SJCRH30 (cell line): ENCODE measurements at places on chromosomes 13 and 19.

- H3K27me3 ChIP-seq, result no peaks in the 10 kb centered on the region
- H3K27ac ChIP-seq, result peak overlapping the region; percentile 34
Observed at GRCh38 chr19:40799558-40800338, 757 bp downstream of the EGLN2 start.

DNA sequence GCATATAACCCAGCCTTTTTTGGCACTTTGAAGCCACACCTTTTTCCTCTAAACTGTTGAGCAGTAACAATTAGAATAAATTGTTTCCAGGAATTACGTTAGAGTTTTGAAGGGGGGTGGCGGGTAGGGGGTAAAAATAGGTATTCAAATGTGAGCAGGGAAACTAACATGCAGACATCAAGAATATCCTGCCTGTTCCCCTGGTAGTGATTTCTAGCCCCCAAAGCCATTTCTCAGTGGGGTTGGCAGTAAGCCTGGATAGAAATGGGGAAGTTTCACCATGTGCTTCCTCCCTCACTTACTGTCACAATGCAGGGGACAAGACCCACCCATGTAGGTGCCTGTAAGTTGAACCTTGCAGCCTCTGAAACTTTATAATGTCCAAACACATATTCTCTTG, 3.8 kb downstream of the DOCK9 start:
- no peak overlapping the region for H3K27ac ChIP-seq
- no peaks in the 10 kb centered on the region for H3K36me3 ChIP-seq
- H3K27me3 ChIP-seq, result no peaks in the 10 kb centered on the region
- H3K4me1 ChIP-seq, result peaks cover 29% of the 10 kb centered on the region

GRCh38 chr19:30003866-30004265, 61.8 kb downstream of the URI1 start:
- no peaks in the 10 kb centered on the region for H3K27me3 ChIP-seq
- H3K36me3 ChIP-seq, result peaks cover 33% of the 10 kb centered on the region
- no peak overlapping the region for H3K27ac ChIP-seq
- H3K4me1 ChIP-seq, result no peaks in the 10 kb centered on the region
- DNase-seq, result no peak
- no peak overlapping the region for H3K4me3 ChIP-seq

- no peak overlapping the region for H3K27ac ChIP-seq
- no peak for DNase-seq
- no peaks in the 10 kb centered on the region for H3K4me1 ChIP-seq
- no peak overlapping the region for H3K4me3 ChIP-seq
Observed at GRCh38 chr19:36483653-36484052, 5.7 kb downstream of the ZNF566 start.

DNA sequence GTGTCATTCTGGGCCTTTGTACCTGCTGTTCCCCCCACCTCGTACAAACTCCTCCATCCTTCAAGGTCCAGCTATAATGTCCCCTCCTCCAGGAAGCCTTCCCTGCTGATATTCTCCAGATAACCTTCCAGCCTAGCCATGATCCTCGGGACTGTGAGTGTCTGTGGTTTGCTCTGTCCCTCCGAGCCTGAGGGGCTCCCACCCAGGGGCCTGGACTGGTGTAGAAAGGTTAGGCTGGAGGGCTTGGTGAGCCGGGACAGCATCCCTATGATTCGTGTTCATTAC, 2.9 kb upstream of the COMP start:
- H3K4me3 ChIP-seq, result no peak overlapping the region
- H3K27ac ChIP-seq, result no peak overlapping the region
- H3K36me3 ChIP-seq, result no peaks in the 10 kb centered on the region
- no peaks in the 10 kb centered on the region for H3K4me1 ChIP-seq
- peaks cover 23% of the 10 kb centered on the region for H3K27me3 ChIP-seq
- no peak for DNase-seq

DNA sequence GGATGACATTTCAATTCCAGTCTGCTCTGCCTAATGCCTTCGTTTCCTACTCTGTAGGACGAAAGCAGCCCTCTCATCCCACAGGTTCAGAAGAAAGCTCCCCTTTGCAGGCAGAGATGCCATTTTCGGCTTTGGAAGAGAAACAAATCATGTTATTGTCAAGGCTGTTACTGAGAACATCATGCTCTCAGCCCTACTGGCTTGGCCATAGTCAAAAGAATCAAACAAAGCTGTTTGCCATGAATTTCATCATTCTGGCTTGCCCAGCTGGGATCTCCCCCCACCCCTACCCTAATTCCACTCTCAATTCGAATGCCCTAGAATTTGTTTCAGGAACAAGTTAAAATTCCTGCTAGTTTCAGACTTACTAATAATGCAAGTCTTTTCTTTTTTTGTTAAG, 162.3 kb upstream of the SERP2 start:
- no peak overlapping the region for H3K4me3 ChIP-seq
- H3K27me3 ChIP-seq, result 0 out of 2 replicates have a peak, but pooled peaks cover 3% of the 10 kb centered on the region
- no peak overlapping the region for H3K27ac ChIP-seq

DNA sequence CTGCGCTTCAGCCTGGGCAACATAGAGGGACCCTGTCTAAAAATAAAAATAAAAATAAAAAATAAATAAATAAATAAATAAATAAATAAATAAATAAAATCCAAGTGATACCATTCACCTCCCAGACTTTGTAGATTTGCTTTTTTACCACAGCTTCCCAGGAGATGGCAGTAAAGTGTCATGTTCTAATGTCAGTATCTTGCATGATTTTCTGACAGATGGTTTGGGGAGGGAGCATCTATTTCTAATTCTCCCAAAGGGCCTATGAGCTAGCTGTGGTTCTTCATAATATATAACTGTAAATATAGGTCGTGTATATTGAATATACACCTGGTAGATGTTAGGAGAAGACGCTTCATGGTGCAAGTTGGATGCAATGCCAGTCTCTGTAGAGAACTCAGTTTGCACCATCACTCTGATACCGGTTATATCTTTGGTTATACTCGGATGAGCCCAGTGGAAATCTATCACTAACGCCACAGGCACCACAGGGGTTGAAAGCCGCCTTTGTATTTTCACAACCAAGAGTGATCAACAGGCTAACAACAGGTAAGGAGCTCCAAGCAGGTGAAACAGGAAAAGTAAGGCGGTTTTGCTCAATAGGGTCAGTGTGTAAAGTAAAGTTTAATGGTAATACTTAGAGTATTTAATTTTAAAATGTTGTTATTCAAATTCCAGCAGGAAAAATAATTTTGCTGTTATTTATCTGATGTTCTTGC, 13.9 kb downstream of the APLP1 start:
- H3K27me3 ChIP-seq, result no peaks in the 10 kb centered on the region
- peaks cover 2% of the 10 kb centered on the region; the same call in 1 of the 2 replicates for H3K36me3 ChIP-seq
- no peak overlapping the region for H3K27ac ChIP-seq

GRCh38 chr13:30388406-30389283, 33.6 kb upstream of the UBE2L5 start:
- H3K4me1 ChIP-seq, result no peaks in the 10 kb centered on the region
- H3K36me3 ChIP-seq, result no peaks in the 10 kb centered on the region
- no peak overlapping the region for H3K27ac ChIP-seq
- peak; percentile 54 for DNase-seq
- peak overlapping the region; percentile 46 for H3K4me3 ChIP-seq

GRCh38 chr19:38223617-38224013, 407 bp downstream of the DPF1 start:
- no peaks in the 10 kb centered on the region for H3K36me3 ChIP-seq
- no peaks in the 10 kb centered on the region; the same call in 1 of the 2 replicates for H3K4me1 ChIP-seq
- no peaks in the 10 kb centered on the region for H3K27me3 ChIP-seq
- peak overlapping the region; percentile 64 for H3K4me3 ChIP-seq
- no peak for DNase-seq
- no peak overlapping the region; the same call in 1 of the 2 replicates for H3K27ac ChIP-seq
